ENCODE measurements at places on chromosomes 6 and 20.
A peak's percentile ranks its signal among the peaks of the same experiment; 100 is the strongest.

GRCh38 chr6:18264923-18265377, 620 bp upstream of the DEK start:
- no peak for DNase-seq

- no peak for DNase-seq
Measured at GRCh38 chr6:134162932-134163331, 110.5 kb upstream of the SLC2A12 start.

- DNase-seq = no peak
Measured at GRCh38 chr6:4925580-4925979, 78.3 kb downstream of the RPP40 start.

GRCh38 chr6:39411465-39411864, 89.0 kb upstream of the KCNK16 start:
- DNase-seq = no peak

GRCh38 chr20:54606380-54606779, 131.0 kb downstream of the DOK5 start:
- DNase-seq = no peak

GRCh38 chr20:23200914-23201313, 114.8 kb upstream of the CD93 start:
- DNase-seq = no peak

- DNase-seq = no peak
Measured at GRCh38 chr6:153673750-153674149, 365.3 kb upstream of the OPRM1 start.

GRCh38 chr20:18666803-18667415, 79.1 kb downstream of the DTD1 start:
- DNase-seq = no peak

GRCh38 chr6:105873211-105873704, 212.9 kb upstream of the PRDM1 start:
- DNase-seq = no peak

DNA sequence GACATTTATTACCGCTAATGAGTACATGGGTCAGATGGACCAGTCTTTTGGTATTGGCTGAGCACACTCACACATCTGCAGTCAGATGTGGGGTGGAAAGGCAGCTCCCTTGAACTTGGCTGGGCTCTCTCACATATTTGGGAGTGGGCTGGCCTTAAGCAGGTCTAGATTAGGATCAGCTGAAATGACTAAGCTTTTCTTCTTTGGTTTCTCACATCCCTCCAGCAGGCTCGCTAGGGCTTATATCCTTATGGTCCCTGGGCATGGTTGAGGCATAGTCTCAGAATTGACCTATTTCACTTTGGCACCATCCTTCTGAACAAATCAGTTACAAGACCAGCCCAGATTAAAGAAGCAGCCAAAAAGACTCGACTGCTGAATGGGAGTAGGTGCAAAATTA, 14.4 kb upstream of the PLCB1 start:
- DNase-seq = no peak

DNA sequence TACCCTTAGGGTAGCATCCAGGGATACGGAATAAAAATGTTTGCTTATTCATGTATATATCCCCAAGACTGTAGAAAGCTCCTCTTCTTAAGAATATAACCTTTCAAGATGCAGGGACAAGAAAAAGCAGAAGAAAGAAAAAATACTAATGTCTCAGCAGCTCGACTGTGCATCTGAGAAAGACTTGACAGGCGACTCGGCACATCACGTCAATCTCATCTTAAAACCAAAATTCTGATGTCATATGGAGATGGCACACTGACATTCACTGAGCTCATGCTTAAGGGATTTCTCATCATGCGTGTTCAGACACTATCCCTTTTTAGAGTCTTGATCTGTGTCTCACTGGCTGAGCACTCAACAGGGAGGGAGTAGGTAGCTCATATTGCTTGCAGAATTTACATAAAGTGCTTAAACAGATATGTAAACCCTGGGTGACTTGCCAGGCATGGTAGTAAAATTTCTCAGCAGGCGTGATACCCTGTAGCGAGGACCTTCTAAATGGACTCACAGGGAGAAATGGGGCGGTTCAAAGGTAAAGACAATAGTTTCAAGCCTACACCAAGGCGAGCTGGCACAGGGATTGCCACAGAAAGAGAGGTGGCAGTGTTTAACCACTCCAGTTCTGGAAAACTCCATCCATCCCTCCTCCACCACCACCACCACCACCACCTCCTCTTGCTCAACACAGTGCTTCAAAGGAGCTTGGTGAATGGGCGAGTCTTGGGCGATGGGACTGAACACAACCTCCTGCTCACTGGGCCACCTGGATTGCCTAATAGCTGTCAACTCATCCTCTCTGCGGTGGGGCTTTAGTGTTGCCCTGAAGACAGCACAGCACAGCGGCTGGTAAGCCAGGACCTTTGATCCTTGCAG, 330.5 kb downstream of the TFAP2A start:
- DNase-seq = no peak

DNA sequence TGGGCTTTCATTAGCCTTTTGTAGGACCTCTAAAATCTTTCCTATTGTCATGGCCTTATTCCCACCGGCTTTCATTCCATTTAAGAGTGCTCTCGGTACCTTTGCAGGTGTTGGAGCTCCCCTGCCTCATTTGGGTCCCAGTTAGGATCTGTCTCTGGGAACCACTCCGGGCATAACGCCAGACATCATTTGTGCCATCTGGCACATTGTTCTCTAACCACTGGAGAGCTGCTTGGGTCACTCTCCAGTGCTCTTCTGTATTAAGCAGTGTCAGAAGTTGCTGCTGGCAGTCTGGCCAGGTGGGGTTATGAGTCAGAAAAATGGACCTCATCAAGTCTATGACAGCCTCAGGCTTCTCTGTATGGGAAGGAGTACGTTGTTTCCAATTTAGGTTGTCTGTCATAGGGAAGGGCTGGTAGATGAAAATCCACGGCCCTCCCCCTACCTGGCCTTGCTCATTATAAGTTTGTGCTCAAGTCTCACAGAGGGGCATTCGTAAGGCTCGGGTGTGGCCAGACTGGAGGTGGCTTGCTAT, 62.9 kb upstream of the MOCS1 start:
- DNase-seq = no peak

GRCh38 chr20:51461306-51461705, 81.2 kb downstream of the NFATC2 start:
- DNase-seq = no peak

- DNase-seq = no peak
Measured at GRCh38 chr6:151409260-151409659, 17.9 kb upstream of the ZBTB2 start.

DNA sequence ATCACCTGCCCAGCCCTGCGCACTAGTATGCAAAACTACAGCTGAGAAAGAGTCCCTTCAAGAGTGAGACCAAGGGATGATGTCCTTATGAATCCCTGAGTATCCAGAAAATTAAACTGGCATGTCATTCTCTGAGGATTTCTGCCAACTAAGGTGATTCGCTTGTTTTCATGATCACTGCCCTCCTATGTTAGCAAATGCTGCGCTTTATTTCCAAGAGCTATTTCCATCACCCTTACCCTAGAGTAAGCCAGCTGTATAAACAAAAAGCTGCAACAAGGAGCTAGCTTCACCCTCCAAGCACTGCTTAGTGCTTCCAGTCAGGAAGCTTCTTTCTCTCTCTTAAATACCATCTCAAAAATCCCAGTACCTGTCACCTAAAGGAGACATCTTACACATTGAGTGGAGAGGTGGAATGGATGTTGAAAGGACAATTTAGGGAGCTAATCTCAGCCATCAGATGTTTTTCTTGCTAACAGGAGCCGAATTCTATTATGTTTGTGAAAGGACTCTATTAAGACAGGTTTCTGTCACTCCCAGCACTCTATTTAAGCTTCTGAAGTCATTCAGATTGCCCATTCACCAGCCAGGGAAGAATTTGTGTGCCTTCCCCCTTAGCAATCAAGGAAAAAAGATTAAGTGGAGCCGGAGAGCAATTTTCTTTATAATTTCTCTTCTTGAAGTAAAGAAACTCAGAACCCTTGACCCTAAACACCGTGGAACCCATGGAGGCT, 322.2 kb downstream of the NRN1 start:
- DNase-seq = peak; percentile 23

- DNase-seq = no peak
Measured at GRCh38 chr6:74208239-74208638, 512.2 kb downstream of the CD109 start.

DNA sequence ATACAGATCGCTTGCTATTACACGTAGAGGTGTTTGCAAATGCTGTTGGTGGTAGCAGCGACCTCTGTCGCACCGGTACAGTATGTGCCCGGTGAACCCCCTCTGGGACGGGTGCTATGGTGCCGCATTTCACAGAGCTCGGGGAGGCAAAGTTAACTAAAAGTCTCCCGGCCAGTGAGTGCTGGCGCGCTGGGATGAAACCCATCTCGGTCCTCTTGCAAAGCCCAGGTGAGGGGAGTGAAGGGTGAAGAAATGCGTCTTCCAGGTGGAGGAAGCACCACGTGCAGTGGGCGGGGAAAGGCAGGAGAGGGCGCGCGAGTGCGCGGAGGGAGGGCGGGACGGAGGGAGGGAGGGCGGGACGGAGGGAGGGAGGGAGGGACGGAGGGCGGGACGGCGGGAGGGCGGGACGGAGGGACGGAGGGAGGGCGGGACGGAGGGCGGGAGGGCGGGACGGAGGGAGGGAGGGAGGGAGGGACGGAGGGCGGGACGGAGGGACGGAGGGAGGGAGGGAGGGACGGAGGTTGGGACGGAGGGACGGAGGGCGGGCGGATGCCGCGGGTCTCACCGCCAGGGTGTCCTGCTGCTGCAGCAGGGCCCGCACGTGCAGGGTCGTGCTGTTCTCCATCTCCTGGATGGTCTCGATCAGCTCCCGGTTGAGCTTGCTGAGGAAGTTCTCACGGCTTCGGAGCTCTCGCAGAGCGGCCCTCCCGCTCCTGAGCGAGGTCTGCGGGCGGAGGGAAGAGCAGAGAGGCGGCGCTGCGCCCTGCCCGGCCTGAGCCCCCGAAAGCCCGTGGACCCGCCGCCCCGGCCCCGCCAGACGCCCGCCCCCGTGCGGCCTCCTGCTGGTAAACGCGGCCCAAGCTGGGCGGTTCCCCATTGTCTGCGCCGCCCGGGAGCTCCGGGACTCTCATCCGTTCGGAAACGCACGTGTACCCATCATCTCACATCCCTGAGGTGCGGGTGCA, 11.7 kb downstream of the C20orf96 start:
- no peak for DNase-seq

- no peak for DNase-seq
Measured at GRCh38 chr20:56017560-56017959, 12.2 kb upstream of the CBLN4 start.

DNA sequence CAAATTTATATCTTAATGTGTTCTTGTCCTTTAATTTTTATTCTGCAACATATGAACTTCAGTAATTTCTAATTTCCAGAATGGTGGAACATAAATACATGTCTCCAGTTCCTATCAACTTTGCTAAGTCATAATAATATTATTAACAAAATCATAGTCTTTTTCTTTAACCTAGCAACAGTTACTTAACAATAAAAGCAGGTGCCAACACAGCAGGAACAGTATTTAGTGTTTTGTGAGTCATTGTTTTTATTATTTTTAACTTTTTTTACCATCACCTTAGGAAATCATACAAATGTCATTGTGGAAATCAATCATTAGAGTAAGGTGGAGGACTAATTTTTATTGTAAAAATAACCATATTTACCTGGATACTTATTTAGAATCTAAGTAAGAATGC, 133.5 kb downstream of the PLCB1 start:
- DNase-seq = no peak

- no peak for DNase-seq
Measured at GRCh38 chr6:33104887-33105286, 29.1 kb downstream of the HLA-DPB1 start.

GRCh38 chr6:125906158-125906998, 50.2 kb upstream of the HINT3 start:
- DNase-seq = no peak

DNA sequence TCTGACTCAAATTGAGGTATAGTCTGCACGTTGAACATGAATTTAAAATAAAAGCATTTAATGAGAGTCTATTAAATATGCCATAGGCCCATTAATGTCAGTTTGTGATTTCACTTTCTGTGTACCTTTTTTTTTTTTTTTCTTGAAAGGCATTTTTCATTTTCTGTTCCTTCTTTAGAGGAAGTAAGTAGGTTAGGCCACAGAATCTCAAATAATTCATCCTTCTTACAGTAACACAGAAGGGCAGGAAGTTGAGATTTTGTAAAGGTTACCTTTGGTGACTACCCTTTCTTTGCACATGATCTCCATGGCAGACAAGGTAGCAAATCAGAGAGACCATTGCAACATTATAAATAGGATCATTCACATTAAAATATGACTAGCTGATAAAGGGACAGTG, 9.6 kb downstream of the L3MBTL3 start:
- DNase-seq = no peak

GRCh38 chr6:79710127-79710526, 79.0 kb downstream of the SH3BGRL2 start:
- DNase-seq = no peak

- no peak for DNase-seq
Measured at GRCh38 chr6:49202924-49203536, 260.0 kb downstream of the MMUT start.

GRCh38 chr6:166786704-166787293, 159.7 kb upstream of the RPS6KA2 start:
- peak; percentile 36 for DNase-seq

GRCh38 chr20:56420028-56420427, 8.0 kb downstream of the CASS4 start:
- DNase-seq = no peak

- no peak for DNase-seq
Measured at GRCh38 chr6:63897459-63897858, 261.9 kb downstream of the PHF3 start.

- no peak for DNase-seq
Measured at GRCh38 chr6:124482071-124482491, 480.2 kb upstream of the RNF217 start.

GRCh38 chr20:63640086-63640485, 13.1 kb downstream of the STMN3 start:
- DNase-seq = no peak

- DNase-seq = no peak
Measured at GRCh38 chr6:18406955-18407749, 20.0 kb downstream of the RNF144B start.

GRCh38 chr6:108113557-108114519, 39.3 kb upstream of the OSTM1 start:
- no peak for DNase-seq

DNA sequence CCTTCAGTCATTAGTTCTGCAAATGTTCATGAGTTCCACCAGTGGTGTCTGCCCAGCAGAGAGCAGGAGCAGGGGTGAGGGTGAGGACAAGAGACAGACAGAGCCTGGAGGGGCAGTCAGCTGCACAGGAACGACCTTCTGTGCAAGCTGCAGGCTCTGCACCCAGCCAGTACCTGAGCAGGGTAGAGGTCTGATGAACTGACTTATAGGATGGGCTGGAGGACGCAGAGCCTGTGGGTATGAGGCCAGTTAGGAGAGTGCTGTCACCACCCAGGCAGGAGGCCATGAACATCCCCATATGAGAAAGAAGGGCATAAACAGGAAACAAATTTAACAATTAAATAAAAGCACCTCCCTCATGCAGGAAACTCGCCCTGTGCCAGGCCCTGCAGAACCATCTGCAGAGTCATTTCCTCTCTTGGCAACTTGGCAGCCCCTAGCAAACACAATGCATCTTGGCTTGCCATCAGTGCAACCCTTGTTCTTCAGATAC, 17.9 kb downstream of the C6orf15 start:
- no peak for DNase-seq
